ENCODE measurements at places on chromosomes 13 and 19.

DNA sequence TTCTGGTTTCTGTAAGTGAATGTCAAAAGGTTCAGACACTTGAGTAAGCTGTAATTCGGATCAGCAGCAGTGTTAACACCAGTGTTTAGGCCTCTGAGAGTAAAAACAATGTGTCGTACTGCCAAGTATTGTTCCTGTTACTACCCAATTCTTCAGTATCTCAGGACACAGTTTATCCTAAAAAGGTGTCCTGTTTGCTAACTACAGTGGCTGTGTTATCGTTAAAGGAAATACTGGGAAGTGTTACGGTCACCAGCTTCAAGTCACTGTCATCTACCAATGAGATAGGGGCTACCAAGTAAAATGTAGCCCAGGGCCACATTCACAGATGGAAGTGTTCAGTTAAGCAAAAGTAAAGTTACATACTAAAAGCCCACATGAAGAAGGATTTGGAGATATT is 2.3 kb upstream of the UPF3A start:
- no peak for DNase-seq

GRCh38 chr13:70370924-70371323 is 262.7 kb upstream of the KLHL1 start:
- DNase-seq: no peak

DNA sequence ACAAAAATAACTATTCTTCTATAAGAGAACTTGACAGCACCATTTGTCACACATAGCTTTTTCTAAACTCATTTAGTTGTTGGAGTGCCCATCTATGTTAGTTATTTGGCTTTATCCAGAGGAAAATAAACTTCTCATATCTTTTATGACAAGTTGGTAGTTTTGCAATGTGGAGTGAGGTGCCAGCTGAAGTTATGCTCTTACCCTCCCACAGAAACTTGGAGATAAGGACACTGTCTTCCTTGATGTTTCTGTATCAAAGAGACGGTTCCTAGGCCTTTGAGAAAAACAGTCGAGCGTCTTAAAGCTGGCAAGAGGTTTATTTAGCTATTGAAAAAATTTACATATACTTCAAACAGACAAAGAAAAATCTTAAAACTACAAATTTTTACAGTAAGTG is 1079.7 kb downstream of the SLITRK1 start:
- no peak for DNase-seq

- no peak for DNase-seq
These were observed 48.6 kb downstream of the SCEL start for GRCh38 chr13:77584106-77584505.

- DNase-seq: no peak
These were observed 327.9 kb downstream of the GPC6 start for GRCh38 chr13:93554514-93554913.

- DNase-seq: no peak
These were observed 12.2 kb upstream of the TLE2 start for GRCh38 chr19:3041327-3041726.

DNA sequence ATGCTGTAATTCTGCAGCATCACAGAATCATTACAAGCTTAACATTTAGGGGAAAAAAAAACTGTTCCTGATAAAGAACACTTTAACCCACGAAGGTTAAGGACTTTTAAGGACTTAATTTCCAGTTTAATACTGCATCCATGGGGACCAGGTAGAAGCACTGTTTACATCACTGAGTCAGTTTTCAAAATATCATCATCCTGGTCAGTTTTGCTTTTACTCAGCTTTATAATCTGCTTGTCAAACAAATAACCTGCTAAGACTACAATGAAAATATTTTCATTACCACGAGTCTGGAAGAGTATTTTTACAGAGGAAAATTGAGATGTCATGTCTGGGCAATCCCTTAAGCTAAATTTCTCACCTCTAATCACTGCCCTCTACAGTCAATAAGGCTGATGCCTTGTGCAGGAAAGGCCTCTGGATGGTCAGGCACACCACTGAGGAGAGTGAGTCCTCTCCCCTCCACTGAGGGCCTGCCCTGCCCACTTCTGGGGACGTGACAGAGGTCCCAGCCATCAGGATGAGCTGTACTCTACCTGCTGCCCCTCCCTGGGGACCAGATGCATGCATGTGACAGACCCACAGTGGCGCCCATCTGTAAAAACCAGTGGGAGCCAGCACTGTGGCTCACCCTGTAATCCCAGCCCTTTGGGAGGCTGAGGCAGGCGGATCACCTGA is 31.0 kb downstream of the FOXO1 start:
- no peak for DNase-seq

DNA sequence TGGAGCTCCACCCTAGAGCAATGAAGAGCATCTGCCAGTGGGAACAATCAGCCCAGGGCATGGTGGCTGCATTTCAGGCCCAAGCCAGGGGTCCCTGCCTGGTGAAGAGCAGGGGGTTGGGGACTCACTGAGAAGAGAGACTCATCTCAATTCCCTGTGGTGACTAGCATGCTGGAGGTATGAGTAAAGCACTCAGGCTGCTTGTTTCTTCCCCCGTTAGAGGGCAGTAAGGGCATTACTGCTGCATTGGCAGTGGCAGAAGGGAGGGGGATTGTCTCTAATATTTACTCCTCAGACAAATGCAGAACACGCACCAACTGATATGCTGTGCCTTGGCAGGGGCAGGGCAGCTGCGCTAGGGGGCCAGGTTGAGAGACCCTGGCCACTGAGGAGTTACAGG is 329.1 kb downstream of the SLITRK5 start:
- DNase-seq: no peak

GRCh38 chr13:71864986-71865873 is 1.8 kb downstream of the DACH1 start:
- no peak for DNase-seq

GRCh38 chr19:55647732-55648584 is at the start of gene CCDC106:
Gene CCDC106, plus strand, starts transcription at chr19:55648212. Its CDS starts 835 bp downstream, at chr19:55649047.
- DNase-seq: no peak

DNA sequence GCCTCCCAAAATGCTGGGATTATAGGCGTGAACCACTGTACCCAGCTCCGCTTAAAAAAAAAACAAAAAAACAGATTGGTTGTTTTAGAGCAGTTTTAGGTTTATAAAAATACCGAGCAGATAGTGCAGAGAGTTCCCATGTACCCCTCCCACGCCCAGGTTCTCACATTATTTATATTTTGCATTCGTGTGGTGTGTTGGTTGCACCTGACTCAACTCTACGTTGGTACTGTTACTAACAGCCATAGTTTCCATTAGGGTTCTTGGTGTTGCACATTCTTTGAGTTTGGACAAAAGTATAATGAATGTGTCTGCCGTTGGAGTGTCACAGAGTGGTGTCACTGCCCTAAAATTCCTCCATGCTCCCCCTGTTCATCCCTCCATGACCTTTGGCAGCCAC is 29.1 kb downstream of the MYO9B start:
- DNase-seq: no peak

- no peak for DNase-seq
These were observed 229.7 kb downstream of the KCNRG start for GRCh38 chr13:50244713-50245574.

DNA sequence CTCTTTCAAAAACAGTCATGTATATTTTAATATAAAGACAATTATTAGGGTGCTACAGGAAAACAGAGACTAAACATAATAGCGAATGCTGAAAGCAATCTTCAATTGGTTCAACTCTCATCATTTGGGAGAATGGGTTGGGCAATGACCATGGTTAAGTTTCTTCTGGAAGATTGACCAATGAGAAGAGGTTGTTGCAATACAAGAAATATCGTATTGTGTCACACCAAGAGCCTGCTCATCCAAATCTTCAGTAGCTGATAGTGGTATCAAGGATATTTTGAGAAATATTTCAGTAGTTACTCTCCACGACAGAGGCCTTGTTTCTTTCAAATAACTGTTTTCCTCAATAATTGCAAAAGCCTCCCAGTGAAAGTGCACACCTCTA is 83.0 kb upstream of the FNDC3A start:
- no peak for DNase-seq

DNA sequence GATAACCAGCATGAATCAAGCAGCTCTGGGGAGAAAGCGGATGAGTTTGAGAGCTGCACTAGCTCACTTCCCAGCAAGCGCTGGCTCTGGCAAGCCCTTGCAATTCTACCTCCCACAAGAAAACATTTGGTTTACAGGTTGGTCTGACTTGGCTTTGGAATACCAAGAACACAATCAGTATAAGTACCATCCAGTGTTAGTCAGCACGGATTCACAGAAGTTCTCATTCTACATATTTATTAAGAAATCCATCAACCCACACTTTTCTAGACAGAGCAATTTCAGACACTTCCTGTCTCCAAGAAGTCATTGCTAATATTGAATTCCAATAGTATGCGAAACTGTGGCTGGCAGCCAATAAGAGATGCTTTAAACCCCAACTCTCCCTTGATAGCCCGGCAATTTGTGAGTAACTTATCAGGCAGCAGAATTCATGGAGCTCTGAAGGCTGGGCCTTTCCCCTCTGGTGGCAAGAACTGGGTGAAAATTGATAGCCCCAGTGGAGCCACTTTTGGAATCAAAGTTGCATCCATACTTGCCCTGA is 59.4 kb upstream of the WASF3 start:
- DNase-seq: no peak

- DNase-seq: no peak
These were observed 738.3 kb upstream of the SLITRK5 start for GRCh38 chr13:86932776-86933334.

DNA sequence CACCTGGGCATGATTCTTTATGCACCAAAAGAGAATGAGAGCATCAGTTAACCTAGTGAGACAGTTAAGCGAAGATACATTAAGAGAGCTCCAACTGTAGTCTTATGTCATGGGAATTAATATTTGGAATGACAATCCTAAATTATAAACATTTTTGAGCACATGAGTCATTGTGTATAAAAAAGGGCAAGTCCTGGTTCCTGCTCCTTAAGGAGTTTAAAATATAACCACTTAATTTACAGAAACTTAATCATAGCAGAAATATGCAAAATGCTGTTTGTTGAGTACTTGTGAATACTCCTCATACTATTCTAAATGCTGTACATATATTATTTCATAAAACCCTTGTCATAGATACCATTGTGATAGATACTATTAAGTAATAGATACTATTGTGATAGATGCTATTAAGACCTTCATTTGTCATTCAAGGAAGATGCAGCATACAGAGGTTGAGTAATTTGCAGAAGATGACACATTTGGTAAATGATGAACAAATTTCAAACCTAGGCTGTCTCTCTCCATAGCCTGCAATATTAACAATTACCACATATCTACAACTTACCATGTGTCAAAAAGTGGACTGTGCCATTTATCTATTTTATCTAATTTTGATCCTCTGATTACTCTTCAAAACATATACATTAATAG is 301.0 kb downstream of the TBC1D4 start:
- DNase-seq: no peak

DNA sequence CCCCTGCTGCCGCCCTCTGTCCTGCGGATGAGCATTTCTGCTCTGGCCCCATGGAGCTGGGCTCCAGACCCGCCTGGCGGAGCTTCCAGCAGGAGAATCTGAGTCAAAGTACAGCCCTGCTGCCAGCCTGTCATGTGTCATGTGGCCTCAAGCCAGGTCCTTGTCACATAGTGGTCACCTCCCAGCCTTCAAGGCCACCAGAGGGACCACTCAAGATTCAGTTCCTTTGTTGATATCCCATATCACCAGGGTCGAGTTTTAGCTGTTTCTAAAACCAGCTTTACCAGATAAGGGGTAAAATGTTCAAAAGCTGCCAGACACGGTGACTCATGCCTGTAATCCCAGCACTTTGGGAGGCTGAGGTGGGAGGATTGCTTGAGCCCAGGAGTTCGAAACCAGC is 13.4 kb downstream of the THOP1 start:
- DNase-seq: no peak

DNA sequence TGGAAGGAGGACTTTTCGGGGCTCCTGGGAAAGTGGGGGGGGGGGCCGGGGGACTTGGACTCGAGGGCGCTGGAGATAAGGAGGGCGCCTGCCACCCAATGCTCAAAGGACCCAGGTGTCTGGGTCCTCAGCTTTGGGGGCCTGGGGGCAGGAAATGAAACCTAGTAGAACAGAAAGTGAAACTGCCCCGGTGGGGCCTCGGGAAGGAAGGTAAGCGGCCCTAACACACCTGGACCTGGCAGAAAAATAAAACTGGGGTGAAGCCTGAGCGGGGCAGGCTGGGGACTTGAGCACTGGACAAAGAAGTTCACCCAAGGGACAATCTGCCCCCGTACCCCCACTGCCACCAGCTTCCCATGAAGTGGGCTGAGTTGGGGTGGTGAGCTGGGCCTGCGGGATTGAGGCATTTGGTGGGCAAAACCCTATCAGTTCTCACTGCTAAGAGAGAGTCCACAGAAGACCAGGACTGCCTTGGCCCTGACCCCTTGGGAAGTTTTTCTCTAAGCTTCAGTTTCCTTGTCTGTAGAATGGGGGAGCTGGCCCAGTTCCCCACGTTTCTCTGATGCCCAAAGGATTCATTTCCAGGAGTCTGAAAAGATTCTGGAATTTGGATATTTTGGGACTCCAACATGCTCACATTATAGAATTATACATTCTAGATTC is 2.3 kb downstream of the PRKD2 start:
- DNase-seq: no peak

DNA sequence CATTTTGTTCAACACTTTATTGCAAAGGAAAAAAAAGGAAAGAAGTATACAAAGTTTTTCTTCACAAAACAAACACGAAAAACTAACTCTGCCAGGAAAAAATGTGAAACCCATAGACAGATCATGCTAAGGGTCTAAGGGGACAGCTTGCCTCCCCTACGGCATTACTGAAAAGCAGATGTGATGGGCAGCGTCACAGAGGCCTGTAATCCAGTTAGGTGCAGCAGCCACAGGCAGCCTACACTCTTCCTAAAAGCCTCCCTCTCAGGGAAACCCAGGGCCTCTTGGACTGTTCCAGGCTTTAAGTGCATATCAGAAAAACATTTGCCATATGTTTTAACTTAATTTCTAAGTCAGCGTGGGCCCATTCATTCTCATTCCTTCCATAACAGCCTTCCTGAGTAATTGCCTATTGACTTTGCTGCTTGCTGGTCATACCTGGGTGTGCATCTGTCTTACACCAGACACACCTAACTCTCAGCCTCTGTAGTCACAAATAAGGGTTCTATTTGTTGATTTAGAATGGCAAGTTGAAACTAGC is 135.7 kb upstream of the SERP2 start:
- DNase-seq: no peak

GRCh38 chr19:39132344-39132969 is 6.9 kb downstream of the PAK4 start:
- DNase-seq: no peak

GRCh38 chr13:39281539-39282150 is 243.4 kb downstream of the NHLRC3 start:
- no peak for DNase-seq
